Stimulated activated CD8-positive, alpha-beta memory T cell treated with anti-CD3 and anti-CD28 coated beads, Interleukin-7, amount 100 ng/mL, for 48 hours (primary cell): ENCODE measurements at places on chromosomes 3 and 15.

- DNase-seq = no peak
These were observed 490.7 kb downstream of the RBMS3 start for GRCh38 chr3:29771602-29772001.

DNA sequence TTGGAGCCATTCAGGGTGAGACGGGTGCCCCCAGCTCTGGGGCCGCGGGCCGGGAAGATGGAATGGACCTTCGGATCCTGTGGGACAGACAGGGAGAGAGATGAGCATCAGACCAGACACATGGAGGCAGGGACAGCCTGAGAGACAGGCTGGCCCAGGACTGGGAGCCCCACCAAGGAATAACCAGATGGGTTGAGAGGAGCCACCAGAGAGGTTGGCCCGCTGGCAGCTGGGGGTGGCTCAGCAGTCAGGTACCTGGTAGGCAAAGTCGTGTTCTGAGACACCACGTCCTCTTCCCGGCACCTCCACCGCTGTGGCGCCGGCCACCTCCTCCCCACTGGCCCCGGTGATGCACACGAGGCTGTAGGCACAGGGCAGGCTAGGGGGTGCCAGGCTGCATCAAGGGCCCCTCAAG lies 13.8 kb downstream of the PLXNB1 start:
- no peak for DNase-seq

GRCh38 chr3:76495216-76495615 lies 544.7 kb upstream of the ROBO2 start:
- no peak for DNase-seq

GRCh38 chr3:194991338-194991654 lies 279.7 kb downstream of the XXYLT1 start:
- DNase-seq = no peak

DNA sequence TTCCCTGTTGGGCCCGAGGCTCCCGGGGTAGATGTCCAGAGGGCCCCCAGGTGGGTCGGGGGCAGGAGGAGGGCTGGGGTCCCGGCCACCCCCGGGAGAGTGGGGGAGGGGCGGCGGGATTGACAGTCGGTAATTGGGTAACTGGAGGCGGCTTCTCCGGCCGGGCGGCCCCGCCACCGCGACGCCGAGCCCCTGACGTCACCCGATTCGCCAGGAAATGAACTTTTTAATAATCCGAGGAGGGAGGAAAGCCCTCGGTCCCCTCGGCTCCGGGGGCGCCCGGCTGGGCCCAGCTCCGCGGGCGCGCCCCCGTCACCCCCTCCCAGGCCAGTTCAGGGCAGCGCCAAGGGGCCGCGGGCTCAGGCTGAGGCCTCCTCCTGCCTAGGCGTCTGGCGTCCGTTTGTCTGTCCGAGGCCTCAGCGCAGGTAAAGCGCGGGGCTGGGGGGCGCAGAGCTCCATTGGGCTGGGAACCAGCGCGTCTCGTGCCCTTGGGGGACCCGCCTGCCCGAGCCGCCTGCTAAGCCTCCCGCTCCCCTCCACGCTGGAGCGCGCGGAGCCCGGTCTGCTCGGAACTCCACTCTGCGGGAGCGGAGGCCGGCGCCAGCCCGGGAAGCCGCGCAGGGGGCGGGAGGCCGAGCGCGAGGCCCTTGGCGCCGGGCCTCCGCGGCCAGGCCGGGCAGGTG lies 3.9 kb downstream of the GATA2 start:
- no peak for DNase-seq

DNA sequence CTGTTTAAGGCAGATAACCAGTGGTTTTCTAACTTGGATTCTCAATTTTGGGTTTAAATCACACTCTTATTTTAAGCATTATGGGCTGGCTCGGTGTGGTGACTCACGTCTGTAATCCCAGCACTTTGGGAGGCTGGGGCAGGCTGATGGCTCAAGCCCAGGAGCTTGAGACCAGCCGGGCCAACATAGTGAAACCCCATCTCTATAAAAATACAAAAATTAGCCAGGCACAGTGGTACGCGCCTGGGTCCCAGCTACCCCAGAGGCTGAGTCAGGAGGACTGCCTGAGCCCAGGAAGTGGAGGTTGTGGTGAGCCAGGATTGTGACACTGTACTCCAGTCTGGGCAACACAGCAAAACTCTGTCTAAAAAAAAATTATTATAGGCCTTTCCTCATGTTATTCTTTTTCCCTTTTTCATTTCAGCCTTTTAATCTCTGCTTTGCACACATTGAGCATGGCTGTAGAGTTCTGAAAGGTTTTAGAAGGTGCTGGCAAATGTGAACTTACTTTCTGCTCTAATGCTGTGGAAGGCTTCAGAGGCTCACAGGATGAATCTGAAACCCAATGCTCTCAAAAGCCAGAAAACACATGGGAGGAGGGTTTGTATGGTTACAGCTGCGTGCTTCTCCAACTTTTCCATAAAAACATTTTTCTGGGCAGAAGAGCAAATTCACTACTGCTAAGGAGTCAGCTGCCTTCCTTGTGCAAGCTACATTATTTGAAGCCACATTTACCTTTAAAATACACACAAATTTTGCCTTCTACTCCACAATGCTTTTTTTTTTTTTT lies 32.5 kb downstream of the CHAC1 start:
- DNase-seq = no peak

DNA sequence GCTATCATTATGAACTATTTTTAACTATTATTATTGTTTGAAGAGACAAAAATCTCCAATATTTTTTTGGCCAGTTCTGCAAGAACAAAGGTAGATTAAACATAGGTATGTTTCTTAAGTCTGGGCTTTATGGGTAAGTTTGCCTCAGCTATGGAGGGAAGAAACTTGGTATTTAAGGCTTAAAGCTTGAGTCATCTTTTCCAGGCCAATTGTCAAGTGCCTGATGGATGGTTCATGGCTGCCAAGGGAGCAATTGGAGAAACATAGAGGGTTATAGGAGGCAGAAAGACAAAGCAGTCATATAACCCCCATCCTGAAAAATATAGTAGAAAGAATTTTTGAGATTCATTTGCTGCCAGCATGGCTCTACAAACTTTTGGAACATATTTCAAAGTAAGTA lies 7.2 kb upstream of the STAC start:
- no peak for DNase-seq

DNA sequence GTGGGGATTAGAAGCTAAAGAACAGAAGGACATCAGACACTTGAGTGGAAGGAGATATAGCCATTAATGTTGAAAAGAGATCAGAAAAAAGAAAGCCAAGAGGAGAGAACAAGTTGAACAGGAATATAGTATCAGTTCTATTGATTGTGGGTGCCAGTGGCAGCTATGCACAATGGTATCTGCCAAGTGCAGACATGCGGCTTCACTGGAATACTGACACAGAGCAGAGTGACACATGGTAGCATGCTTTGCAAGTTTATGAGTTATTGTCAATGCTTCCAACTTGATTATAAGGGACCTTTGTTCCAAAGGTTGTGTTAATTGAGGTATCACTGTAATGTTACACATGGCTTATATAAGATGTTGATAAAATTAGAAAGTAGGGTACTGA lies 42.0 kb upstream of the TP63 start:
- no peak for DNase-seq

GRCh38 chr3:64224826-64225610 lies at the start of gene PRICKLE2:
Gene PRICKLE2, minus strand, starts transcription at chr3:64225466. Its CDS starts 26,539 bp downstream, at chr3:64198927.
- no peak for DNase-seq

DNA sequence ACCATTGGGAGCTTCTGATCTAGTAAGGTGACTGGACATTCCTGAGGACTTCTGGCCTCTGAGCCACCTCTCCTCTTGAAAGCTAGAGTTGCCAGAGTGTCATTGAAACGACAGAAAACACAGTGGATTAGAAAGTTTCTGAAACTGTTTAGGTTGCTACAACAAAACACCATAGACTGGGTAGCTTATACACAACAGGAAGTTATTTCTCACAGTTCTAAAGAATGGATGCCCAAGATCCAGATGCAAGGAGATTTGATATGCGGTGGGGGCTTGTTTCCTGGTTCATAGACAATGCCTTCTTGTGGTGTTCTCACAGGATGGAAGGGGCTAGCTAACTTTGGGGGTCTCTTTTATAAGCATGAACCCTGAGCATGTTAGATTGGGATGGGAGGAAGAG lies 43.3 kb upstream of the ZNF385D start:
- DNase-seq = no peak

- no peak for DNase-seq
These were observed 50.7 kb upstream of the INSYN1 start for GRCh38 chr15:73803806-73804205.

- no peak for DNase-seq
These were observed 354.5 kb upstream of the THBS1 start for GRCh38 chr15:39226169-39226937.

DNA sequence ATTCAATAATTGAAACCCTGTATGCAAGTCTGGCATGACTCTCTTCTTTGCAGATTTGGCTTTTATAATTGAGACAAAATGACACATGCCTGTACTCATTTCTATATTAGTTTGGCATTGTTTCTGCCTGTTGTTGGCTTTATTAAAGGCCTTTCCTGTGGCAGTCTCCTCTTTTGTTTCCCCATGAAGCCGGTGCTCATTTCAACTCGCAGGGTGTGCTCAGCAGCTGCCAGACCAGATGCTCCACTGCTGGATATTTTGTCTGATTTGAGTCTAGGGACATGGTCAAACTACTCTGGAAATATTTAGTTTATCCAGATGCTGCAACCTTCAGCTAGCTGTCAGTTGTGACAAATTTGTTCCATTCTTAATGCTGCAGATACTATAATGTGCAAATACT lies 445.3 kb downstream of the NAALADL2 start:
- DNase-seq = no peak

GRCh38 chr3:195813916-195814640 lies 2.3 kb upstream of the MUC4 start:
- no peak for DNase-seq

DNA sequence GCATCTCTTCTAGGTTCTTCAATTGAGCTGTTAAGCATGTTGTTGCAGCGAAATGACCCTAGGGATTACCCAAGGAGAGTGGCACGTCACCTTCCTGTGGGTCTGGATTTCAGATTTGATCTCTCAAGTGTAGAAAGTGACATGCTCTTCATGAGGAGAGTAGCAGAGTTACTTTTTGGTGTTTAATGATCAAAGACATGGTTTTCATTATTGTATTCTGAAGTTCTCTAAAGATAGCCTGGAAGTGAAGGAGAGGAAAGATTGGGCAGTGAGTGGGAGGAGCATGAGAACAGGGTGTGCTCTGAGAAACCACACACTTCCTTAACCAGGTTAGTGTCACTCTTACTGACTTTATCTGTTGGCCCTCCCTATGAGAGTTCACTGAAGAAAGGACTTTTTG lies 153.6 kb downstream of the AKAP13 start:
- no peak for DNase-seq

GRCh38 chr15:98776607-98777281 lies 128.4 kb downstream of the IGF1R start:
- no peak for DNase-seq

DNA sequence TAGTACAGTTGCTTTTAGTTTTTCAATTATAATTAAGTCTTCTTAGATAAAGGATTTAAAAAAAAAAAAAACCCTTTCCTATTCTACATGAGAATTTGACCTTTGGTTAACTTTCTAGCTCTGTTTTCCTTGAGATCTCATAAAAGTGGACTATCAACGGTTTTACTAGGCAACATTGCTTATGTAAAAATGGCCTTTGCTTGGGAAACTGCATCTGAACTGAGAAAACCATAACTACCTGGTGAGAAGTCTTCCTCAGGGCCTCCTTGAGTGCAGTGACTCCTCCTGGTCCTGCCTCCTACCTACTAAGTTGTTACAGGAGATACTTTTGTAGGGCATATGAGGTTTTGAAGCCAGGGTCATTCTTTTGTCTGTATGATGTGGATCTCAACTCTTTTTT lies 42.1 kb upstream of the ACVR2B start:
- DNase-seq = no peak

GRCh38 chr15:36210426-36210825 lies 369.0 kb upstream of the CDIN1 start:
- DNase-seq = no peak

DNA sequence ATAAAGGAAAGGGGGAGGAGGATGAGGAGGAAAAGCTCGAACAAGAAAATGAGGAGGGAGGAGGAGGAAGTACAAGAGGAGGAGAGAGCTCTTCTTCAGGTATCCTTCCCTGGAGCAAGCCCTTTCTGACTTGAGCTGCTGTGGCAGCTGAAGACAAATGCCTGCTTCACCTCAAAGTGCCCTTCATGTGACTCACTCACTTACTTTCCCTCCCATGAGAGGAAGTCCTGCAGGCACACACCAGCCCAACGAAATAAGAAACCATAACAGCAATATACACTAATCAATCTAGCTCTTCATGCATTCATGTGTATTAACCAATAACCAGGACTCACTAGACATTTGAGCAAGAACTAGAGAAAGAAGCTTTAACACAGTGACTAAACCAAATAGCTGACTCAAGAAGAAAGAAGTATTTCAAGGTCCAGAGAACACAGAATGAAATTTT lies 251.9 kb downstream of the IGSF11 start:
- no peak for DNase-seq

DNA sequence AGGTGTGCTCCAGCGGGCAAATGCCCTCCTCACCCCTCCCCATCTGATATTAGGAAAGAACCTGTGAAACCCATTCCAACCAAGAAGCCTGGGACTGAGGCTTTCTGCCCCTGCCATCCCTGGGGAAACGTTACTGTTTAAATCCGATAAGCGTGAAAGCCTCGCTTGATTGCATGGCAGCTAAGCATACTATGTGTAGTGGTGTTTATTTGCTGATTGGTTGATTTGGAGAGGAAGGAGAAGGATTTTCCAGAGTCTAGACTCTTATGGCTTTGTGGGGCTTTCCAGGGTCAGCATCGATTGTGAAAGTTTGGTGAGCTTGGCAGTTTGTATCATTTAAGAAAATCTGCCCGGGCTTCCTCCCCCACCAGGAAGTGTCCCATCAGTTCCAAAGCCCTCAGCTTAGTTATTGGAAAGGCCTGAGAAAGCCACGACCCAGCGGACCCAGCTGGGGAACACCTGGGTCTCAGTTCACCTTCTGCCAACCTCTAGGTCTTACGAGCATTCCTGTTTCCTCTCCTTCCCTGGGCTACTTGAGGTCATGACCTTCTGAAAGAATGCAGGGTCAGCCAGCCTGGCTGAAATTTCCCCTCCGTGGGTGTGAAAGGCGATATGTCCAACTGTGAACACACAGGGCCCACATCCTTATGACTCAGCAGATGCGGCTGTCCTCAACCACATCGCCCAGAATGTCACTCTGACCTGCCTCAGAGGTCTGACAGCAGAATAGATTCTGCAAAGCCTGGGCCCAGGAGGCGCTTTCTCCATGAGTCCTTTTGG lies 62.8 kb upstream of the HERC1 start:
- peak; percentile 48 for DNase-seq

GRCh38 chr3:137988152-137988551 lies 21.8 kb upstream of the CLDN18 start:
- no peak for DNase-seq

DNA sequence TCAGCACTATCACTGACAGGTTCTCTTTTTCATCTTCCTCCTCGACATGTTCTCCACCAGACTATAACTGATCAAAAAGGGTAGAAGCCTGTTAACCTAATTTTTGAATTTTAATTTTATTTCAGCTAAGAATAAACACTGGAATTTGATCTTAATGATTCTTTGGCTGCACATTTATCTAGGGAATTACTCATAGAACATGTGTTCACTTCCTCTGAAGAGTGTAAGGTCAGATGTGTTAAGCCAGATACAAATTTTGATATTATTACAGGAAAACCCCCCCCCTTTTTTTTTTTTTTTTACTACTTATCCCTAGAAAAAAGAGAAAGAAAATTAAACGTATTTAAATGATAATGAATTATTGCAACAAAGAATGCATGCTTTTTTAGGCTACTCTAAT lies 15.0 kb downstream of the DCBLD2 start:
- DNase-seq = no peak

- DNase-seq = no peak
These were observed 39.0 kb downstream of the GABPB1 start for GRCh38 chr15:50315814-50316630.

GRCh38 chr3:118813472-118813871 lies 221.2 kb downstream of the IGSF11 start:
- no peak for DNase-seq
